Inflammatory macrophage (primary cell): ENCODE measurements at places on chromosomes 12 and 14.

DNA sequence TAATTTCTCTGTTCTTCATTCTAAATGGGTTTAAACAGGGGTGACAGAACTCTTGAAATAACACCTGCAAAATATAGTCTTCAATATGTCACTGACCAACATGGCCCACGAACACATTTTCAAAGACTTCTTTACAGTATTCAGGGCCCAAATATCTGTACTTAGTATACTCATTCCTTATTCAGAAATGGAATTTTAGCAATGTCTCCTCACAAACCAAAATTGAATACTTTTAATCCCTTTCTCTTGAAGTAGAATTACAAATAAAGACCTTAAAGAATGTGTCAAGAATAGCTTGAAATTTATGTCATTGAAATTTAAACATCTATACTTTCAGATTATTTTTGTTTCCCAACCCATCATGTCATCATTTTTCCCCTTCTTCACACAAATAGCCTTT lies 263.1 kb downstream of the LRIG3 start:
- no peak for DNase-seq

- DNase-seq = no peak
Measured at GRCh38 chr14:53146739-53147138, 6.4 kb downstream of the DDHD1 start.

DNA sequence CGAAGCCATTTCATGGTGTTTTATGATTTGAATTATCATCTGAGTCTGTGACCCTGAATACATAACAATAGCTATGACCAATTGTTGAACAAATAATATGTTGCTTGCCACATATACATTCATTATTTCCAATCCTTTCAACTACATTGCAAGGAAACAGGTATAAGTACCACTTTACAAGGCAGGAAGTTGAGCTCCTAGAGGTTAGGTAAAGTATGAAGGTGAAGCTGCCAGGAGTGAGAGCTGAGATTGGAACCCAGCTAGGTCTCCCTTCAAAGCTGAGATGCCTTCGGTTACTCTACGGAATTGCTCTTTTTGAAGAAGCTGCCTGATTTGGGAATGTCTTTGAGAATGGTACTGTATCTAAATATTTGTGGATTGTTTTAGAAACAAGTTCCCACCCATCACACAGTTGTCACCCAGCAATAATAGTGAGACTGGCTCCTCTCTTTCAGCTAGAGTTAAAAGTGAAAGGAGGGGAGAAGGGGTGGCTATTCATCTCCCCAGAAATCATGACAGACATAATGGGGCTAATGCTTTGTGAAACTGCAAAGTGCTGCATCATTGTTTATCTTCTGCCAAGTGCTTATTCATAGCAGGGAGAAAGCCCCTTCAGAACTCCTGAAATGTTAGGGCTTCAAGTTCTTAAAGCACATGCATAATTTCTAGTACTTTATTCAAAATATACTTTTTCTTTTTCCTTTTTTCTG lies 75.9 kb upstream of the AMIGO2 start:
- DNase-seq = no peak

GRCh38 chr12:6618483-6619225 lies 11.5 kb upstream of the CHD4 start:
- DNase-seq = no peak
